ENCODE measurements at places on chromosomes 6 and 20. TPM values are rescaled to one million over a fixed set of nuclear protein-coding genes. Genes with fewer than 3 reads are reported as not detected.

DNA sequence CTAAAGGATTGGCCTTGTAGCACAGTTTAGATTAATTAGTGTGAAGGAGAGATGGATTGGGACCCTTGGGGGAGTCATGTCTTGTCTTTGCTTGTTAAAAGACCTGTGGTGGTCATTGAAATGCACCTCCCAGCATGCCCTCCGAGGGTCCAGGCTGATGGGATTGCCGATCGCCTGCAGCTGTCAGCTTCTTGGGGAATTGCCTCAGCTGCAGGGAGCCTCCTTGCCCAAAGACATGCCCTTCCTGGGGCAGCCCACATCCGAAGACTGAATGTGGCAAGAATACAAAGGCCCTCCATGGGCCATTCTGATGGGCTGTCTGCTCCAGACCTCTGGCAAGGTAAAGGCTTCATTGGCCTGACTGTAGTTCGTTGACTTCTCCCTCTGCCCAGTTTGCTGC is 150.7 kb downstream of the FARS2 start:
- no peaks in the 10 kb centered on the region for H3K36me3 ChIP-seq
- no peak for DNase-seq
- H3K4me1 ChIP-seq: peaks cover 10% of the 10 kb centered on the region

DNA sequence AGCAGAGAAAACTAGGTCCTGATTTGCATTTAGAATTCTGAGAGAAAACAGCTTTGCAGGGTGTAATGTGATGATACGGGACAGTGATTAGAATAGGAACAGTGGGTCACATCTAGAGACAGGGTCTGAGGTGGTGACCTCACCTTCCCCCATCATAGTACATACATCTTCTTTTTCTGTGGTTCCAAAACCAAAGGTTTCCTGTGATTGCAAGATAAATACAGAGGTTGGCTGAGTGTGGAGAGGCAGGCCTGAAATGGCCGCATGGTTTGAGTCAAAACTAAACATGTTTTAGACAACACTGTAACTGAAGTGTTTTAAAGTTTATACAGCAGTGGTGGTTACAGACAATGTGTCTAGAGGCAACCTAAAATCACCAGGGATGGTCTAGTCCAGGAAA is 10.4 kb upstream of the NT5DC1 start:
- H3K27me3 ChIP-seq: no peaks in the 10 kb centered on the region
- no peaks in the 10 kb centered on the region for H3K36me3 ChIP-seq
- peaks cover 21% of the 10 kb centered on the region for H3K4me1 ChIP-seq
- no peak for DNase-seq
- H3K4me3 ChIP-seq: no peak overlapping the region

The SMIM28 gene
- total RNA-seq: not detected

GRCh38 chr6:168408504-168409136 is 32.4 kb upstream of the SMOC2 start:
- no peaks in the 10 kb centered on the region for H3K4me1 ChIP-seq
- H3K4me3 ChIP-seq: no peak overlapping the region
- H3K27ac ChIP-seq: no peak overlapping the region
- no peaks in the 10 kb centered on the region for H3K27me3 ChIP-seq
- DNase-seq: no peak
- H3K36me3 ChIP-seq: no peaks in the 10 kb centered on the region

The NOTCH4 gene
- 23.6 TPM for total RNA-seq

DNA sequence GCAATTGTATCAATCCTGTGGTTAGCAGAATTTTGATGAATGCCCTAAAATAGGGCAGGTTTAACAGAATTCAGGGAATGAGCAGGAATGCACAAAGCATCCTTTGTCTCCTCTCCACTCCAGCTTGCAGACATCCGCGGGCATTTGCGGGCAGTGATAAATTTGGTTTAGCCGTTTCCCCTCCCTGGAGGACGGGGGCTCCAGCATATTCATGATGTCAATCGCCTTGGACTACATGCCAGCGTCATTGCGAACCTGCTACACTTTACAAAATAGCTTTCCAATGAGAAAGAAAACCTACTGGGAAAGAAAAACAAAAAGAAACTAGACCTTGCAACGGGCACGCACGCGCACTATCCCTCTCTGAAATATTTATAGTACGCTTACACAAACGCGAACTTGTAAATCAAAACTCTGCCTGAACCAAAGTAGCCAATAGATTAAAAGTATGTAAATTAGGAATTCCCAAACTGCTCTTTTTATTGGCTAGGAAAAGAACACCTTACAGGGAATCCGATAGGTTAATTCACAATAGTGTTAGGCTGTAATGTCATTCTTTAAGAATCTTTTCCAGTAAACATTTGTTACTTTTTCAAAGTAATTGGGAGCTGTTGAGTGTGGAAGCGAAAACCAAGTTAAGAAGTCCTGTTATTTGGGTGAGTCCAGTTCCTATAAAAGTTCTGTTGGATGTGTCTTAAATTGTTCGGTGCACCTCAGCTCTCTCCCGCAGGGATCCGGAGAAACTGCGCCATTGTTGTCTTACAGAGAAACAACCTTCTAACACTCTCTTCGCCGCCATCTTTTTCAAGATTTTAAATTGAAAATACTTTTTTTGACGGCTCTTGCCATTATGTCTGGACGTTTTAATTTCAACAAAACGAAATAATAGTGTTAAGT is 136.7 kb downstream of the HFE start:
- no peaks in the 10 kb centered on the region for H3K36me3 ChIP-seq
- H3K4me1 ChIP-seq: no peaks in the 10 kb centered on the region
- no peaks in the 10 kb centered on the region for H3K27me3 ChIP-seq

Data from thoracic aorta (tissue), 2 donors.